ENCODE measurements at places on chromosomes 5 and 9. TPM values are rescaled to one million over a fixed set of nuclear protein-coding genes. Genes with fewer than 3 reads are reported as not detected.
A peak's percentile ranks its signal among the peaks of the same experiment; 100 is the strongest.

DRD1 gene
- total RNA-seq: 0.54 TPM

CER1 gene
- not detected for total RNA-seq

SLC25A2 gene
- total RNA-seq: 0.42 TPM

IL13 gene
- total RNA-seq: not detected

CBY3 gene
- not detected for total RNA-seq

ESM1 gene
- not detected for total RNA-seq

PCDHA1 gene
- not detected for total RNA-seq

BTNL9 gene
- total RNA-seq: 11.7 TPM

DNA sequence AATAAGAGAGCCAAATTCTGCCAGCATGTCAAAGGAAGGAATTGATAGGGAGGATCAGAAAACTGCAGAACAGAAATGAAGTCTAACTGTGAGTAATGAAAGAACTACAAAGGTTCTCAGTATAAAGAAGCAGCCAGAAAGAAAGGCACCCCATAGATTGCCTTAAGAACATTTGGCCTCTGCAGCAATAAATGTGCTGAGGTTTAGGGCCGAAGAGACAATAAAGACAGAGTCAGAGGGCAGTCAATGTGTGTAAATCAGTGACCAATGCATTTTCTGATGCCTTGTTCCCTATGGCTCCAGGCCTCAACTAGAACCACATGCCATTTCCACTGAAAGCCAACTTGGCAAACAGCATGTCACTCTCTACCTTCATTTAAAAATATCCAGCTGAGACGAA is 281.0 kb downstream of the HINT1 start:
- no peak for DNase-seq

GRCh38 chr5:68593211-68593671 is 377.7 kb downstream of the PIK3R1 start:
- no peak for DNase-seq

GRCh38 chr5:16759147-16759773 is 142.5 kb upstream of the RETREG1 start:
- DNase-seq: no peak

DNA sequence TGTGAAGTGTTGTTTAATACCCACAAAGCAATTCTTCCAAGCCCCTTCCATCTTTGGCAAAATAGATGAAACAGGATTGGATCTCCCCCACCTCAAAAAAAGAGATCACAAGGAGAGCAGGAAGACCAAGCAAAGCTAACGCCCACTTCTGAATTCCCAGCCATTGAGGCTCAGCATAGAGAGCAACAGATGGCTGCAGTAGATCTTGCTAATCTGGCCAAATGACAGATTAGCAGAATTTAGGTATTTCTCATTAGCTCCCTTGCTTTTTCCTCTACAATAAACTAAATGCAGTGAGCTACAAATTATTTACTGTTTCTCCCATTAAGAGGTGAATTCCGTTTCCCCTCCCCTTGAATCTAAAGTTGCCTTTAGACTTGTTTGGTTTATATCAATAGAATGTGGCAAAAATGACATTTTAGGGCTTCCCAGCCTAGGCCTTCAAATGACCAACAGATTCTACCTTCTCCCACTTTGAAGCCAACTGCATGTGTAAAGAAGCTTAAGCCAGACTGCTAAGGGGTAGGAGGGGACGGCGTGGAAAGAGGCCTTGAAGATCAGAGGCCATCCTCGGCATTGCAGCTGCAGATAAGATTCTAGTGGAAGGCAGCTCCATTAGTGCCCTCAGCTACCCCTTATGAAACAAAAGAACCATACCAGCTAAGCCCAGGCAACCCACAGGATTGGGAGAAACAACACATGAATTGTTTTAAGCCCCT is 56.8 kb upstream of the CPEB4 start:
- DNase-seq: no peak

GRCh38 chr9:137190315-137190856 is 1.9 kb downstream of the SSNA1 start:
- no peak for DNase-seq

DNA sequence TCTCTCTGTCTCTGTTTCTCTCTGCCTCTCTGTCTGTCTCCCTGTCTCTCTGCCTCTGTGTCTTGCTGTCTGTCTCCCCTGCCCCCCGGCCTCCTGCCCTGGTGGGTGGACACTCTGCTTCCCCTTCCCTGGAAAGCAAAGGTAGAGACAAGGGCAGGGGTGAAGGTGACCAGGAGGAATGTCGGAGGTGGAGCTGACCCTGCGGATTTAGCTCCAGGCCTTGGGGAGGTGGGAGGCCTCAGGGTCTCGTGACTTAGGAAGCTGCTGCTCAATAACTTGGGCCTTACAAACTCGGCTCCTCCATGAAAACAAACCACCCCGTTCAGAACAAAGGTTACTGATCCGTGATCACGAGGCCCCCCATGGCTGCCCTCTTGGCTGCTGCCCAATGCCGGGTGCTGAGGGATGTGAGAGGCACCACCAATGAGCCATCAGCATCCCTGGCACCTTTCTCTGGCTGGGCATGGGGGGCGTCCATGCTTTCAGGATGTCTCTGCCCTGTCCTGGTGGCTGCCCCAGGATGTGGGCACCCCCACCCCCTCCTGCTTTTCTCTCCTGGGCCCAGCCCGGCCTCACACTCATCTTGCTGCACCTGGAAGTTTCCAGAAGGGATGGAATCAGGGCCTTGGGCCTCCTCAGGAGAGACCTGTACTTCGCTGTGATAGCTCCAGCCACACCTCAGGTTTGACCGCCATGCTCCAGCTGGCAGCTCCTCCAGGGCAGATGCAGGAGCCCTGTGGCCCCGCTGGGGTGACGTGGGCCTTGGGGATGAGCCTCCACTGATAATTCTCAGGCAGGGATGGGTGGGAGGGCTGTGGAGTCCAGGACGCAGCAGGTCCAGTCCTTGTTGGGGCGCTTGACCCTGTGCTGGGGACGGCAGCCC is 14.8 kb upstream of the SLC6A19 start:
- DNase-seq: no peak

DNA sequence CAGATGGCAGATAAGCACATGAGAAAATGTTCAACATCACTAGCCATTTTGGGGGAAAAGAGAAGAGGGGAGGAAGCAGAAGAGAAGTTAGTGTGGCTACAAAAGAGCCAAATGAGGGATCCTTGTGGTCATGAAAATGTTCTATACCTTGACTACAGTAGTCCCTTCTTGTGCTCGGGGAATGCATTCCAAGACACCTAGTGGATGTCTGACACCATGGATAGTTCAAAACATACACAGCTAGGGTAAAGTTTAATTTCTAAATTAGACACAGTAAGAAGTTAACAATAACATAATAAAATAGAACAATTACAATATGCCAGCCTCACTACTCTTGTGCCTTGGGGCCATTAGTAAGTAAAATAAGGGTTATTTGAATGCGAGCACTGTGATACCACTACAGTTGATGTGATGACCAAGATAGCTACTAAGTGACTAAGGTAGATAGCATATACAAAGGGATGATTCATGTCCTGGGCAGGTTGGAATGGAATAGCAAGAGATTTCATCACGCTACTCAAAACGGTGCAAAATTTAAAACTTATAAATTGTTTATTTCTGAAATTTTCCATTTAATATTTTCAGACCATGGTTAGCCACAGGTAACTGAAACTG is 344.1 kb downstream of the NR2F1-AS1 start:
- no peak for DNase-seq

DNA sequence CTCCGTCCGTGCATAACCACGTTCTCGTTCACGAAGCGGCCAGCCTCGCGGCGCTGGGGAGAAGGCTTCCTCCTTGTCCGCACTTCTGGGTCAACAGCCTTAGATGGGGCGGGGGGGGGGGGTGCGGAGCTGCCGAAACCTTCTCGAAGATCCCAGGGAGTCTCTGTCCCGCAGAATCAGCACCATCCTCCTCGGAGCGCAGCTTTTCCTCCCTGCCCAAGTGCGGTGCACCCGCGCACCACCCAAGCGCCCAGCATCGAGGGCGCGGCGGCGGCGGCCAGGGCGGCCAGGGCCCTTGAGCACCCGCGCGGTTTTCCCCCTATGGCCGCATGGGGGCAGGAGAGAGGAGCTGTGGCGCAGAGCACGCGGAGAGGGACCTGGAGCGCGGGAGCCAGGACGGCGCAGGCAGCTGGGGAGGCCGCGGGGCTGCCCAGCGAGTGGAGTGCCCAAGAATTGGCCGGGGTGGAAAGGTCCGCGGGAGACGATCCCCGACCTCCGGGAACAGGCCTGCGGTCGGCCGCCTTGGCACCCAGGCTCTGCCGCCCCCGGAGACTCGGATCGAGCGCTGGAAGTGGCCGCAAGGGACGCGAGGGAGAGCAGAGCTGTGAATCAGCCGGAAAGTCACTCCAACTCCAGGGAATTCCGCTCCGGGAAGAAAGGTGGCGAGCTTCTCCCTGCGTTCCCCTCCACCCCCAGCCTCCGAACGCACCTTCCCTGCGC is 43.1 kb downstream of the TMEM174 start:
- peak; percentile 72 for DNase-seq

- no peak for DNase-seq
Measured at GRCh38 chr5:125574491-125575044, 828.1 kb upstream of the ZNF608 start.

GRCh38 chr9:69801989-69802388 is 18.6 kb upstream of the CFAP95 start:
- DNase-seq: no peak

GRCh38 chr9:112041536-112042243 is 133.4 kb downstream of the SUSD1 start:
- peak; percentile 81 for DNase-seq

DNA sequence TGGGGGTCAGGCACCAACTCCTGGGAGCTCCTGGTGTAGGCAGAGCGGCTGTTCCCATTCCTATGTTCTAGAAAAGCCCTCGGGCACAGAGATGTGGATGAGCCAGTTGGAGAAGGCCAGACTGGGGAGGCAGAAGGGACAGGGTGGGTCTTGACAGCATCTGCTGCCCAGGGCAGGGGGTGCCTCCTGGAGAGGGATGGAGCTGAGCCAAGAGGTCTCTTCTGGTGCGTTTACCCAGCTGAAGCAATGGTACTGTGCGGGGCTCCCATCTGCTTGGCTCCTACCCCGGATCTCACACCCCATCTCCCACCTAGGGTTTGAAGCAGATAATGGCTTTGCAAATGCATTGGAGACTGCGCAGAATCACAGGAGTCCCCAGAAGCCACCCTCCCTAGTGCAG is 41.3 kb downstream of the SHB start:
- DNase-seq: no peak

GRCh38 chr9:16202914-16203728 is 650.3 kb downstream of the CCDC171 start:
- no peak for DNase-seq

- DNase-seq: peak; percentile 84
Measured at GRCh38 chr9:108691614-108692013, 164.2 kb downstream of the ACTL7B start.

GRCh38 chr9:126916909-126917308 is 2.3 kb downstream of the RALGPS1 start:
- peak; percentile 16 for DNase-seq

DNA sequence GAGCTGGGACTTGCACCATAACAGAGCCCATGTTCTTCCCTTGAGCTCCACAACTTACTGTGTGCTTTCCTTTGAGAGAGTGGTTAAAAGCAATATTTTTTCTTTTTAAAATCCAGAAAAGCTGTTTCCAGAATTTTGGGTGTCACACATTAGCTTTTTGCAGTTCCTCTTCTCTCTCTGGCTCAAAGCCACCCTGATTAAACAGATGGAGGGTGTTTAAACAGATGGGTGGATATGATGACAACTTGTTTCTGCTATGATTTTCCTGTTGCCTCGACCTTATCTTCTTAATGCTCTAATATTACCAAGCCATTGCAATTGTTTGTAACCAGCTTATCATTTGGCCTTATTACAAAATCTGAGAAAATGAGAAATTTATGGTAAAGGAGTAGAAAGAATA is 22.9 kb upstream of the CFAP95 start:
- DNase-seq: no peak

- DNase-seq: no peak
Measured at GRCh38 chr5:112735702-112736101, 2.0 kb upstream of the APC start.

GRCh38 chr9:136511670-136512592 is 29.1 kb upstream of the SEC16A start:
- DNase-seq: no peak

GRCh38 chr5:86376214-86376613 is 241.5 kb upstream of the COX7C start:
- DNase-seq: no peak

DNA sequence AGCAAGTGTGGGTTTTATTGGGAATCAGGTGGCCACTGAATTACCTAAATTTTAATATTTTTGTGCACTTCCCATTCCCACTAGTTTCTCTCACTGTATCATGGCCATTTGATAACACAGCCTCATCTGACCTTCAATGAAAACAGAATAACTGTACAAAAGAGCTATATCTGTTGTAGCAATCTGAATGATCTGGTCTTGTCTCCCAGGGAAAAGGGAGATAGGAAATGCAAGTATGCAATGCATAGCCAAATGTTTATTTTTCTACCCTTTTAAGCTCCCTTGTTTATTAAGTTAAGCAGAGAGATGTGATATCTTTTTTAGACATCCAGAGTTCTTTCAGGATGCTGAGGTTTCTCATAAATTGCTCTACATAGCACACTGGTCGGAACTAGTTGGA is 288.3 kb upstream of the CLINT1 start:
- DNase-seq: no peak

GRCh38 chr9:85715587-85715986 is 26.2 kb downstream of the AGTPBP1 start:
- DNase-seq: no peak

GRCh38 chr5:67047160-67047559 is 149.4 kb downstream of the CD180 start:
- DNase-seq: no peak

Data from HCT116 (cell line).